ENCODE measurements at places on chromosomes 3 and 15.

DNA sequence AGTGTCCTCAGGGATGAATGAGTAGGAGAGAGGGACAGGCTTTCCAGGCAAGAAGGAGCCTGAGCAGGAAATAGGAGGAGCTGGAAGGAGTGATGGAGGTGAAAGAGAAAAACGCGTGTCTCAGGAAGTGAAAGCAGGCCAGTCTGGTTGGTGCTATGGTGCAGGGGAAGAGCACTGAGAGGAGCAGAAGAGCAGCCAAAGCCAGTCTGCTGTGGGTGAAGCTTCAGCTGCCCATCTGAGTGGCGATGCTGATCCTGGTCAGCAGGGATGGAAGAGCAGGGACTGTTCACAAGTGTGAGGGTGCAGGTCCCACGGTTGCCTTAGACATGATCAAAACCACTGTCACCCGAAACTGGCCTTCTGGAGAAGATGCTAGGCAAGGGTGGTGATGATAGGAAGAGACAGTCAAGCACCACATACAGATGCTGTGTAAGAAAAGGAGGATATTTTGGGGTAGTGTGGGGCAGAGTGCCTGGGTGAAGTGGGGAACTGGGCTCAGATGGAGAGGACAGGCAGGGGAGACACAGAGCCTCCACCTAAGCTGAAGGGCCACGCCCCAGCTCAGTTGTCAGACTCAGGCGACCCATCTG, 5.5 kb upstream of the KY start:
- no peak for DNase-seq

- no peak for DNase-seq
Observed at GRCh38 chr3:58462829-58463180, 29.1 kb upstream of the KCTD6 start.

DNA sequence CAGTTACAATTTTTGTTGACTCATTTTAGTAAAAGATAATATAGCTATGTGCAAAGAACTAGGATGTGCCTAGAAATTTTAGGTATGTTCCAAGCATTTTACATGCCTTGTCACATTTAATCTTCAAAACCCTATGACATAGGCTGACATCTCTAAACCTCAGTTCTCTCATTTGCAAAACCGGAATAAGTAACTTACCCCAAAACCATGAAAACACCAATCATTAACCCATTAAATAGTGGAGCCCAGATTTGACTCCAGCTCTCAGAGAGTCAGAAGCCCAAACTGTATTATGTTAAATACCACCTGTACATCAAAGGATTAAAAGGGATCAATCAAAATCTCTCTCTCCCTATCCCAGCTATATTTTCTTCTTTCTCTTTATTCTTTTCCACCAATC, 36.6 kb downstream of the GSK3B start:
- DNase-seq, result no peak

DNA sequence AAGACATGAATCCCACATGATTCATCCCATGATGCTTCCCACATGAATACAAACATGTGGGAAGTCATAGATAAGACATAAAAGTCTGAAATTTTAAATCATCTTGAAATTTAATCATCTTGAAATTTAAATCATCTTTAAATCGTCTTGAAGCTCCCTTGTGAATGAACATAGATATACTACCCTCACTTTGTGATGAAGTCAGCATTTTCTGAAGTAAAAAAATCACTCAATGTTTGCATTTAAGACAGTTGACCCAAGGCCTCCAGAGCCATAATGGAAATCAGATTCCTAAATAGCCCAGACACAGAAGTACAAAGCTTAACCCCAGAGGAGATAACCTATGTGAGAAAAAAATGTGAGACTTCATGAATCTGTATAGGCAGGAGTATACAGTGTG, 279.4 kb downstream of the ZBBX start:
- no peak for DNase-seq

DNA sequence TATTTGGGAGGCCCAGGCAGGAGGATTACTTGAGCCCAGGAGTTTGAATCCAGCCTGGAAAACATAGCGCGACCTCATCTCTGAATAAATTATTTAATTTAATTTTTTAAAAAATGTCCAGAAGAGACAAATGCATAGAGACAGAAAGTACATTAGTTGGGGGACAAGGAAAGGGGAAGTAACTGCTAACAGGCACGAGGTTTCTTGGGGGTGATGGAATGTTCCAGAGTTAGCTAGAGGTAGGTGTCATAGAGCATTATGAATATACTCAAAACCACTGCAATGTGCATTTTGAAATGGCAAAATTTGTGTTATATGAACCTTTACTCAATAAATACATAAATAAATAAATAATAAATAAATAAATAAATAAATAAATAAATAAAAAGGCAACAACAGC, 31.7 kb upstream of the CYP11A1 start:
- DNase-seq, result no peak
